ENCODE measurements at places on chromosomes 3 and 15.

DNA sequence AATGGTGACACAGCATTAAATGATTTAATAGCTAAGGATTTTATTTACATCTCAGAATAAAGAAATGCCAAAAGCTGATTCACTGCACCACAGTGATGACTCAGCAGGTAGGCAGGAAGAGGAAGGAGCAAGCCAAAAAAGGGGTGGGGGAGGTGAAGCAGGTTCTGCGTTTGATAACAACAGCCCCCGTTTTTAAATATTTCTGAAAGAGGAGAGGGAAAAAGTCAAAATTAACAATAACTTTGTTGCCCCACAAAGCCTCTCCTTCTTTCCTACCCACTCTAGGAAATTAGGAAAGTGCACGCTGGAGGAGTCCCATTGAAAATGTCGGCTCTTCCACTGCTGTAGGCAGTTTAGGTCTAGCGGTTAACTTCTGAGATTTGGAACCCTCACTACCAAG lies 9.9 kb upstream of the CCDC54 start:
- no peak for DNase-seq

DNA sequence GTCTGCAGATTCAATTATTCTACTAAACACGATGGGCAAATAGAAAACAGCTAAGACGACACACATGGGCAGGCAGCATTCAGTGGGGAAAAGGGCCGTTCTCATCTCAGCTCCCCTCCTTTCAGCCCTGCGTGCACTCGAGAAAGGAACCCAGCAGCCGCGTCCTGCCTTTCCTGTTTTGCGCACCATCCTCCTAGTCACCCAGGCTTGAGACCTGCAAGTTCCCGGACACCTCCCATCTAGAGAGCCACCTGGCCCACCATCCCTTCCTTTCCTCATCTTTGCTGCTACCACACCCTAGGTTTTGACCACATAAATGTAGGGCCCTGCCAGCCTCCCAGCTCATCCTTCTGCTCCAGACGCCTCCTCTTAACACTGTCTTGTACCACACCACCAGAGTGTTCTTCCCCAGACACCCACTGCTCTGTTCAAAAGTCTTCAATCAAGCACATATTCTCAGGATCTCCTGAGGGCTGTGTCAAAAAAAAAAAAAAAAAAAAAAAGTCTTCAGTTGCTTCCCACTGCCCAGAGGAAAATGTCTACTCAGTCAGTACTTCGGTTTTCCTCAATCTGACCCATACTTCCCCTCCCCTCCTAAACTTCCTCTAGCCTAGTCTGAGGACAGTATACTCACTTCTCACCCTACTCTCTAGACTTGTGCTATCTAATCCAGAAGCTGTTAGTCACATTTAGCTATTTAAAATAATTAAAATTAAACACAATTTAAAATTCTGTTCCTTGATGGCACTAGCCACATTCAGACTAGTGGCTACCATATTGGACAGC lies 182.0 kb downstream of the STT3B start:
- no peak for DNase-seq

GRCh38 chr15:30670056-30670455 lies 44.1 kb downstream of the ARHGAP11B start:
- DNase-seq, result no peak

DNA sequence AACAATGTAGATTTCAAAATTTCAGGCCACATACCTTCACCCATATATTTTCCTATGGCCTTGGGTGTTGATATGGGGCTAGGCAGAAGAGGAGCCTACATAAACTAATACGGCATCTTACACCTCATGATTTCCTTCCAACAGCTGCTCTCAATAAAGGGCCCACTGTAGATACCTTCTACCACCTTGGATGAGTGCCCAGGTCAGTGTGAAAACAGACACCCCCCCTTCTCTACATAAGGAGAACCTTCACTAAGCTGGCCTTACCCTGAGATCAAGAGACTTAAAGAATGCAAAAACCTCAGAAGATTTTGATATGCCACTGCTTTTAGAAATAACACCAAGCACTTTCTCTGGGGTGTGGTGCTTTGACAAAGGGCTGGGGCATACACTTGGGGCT lies 42.7 kb downstream of the SH3BP5 start:
- no peak for DNase-seq

DNA sequence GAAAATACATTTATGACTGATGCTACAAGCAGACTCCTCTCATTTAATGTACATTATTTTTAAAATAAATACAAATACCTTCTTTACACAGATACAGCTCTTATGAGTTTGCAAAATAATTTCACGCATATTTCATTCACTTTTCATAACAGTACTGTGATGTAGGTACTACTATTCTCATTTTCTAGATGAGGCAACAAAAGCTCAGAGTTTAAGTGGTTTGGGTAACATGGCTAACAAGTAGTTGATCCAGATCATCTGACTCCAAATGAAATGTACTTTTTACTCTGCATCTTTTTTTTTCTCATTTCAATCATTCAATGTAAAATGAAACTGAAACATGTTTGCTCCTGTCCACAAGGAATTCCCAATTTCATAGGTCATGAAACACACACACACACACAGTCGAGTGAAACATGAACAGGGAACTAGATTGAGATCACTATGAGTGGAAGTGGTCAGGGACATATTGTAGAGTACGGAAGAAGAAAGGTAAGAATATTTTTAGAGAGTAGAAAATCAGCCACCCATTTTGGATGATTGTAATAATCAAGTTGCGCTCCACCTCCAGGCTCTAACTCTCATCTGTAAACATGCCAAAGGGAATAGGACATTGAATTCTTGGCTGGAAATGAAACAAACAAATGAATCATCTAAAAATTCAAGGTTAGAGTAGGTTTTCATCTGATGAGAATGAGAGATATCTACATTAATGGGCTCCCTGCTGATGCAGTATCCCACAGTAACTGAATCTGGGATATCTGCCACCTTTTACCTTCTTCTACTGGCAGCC lies 92.4 kb downstream of the CLDN1 start:
- no peak for DNase-seq

DNA sequence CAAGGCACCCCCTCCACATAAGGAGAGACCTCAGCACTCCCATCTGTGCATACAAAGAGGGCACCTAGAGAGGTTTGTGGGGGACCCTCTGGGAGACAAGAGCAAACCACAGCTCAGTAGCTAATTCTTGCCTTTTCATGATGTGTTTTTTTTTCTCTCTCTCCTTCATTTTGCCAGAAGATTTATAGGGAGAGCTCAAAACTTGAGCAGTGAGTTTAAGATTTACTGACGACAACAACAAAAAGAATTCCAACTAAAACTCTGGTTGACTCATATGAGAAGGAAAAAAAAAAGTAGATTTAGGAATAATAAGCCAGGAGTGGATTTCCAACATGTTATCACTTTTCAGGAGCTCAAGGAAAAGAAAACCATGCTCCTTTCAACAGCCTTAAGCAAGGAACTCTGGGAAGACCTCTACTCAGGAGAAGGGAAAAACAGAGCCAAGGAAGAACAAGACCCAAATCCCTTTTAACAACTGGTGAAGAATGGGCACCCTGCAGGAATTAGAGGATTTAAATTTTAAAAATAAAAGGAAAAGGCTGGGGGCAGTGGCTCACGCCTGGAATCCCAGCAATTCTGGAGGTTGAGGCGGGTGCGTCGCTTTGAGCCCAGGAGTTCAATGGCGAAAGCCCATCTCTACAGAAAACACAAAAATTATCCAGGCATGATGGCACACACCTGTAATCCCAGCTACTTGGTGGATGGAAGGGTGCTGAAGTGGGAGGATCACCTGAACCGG lies 58.2 kb upstream of the RAD18 start:
- DNase-seq, result no peak

DNA sequence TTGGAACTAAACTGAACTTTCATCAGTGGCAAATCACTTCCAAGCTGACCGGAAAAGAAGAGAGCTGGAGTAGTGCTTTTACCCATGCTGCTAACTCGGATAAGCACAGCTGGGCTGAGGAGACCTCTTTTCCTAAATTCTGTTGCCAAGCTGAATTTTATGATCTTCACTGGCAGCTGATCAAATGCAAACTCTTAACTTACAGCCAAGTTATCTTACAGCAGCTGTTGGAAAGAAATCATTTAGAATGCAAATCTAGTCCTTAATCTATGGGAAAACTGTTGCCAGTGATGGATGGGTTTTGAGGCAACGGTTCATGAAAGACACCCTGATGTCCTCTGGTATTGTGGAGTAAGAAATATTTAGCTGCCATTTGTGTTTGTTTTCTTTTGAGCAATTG lies 216.5 kb downstream of the ZNF385D start:
- DNase-seq, result no peak

GRCh38 chr3:134993011-134993410 lies 198.0 kb downstream of the EPHB1 start:
- no peak for DNase-seq

DNA sequence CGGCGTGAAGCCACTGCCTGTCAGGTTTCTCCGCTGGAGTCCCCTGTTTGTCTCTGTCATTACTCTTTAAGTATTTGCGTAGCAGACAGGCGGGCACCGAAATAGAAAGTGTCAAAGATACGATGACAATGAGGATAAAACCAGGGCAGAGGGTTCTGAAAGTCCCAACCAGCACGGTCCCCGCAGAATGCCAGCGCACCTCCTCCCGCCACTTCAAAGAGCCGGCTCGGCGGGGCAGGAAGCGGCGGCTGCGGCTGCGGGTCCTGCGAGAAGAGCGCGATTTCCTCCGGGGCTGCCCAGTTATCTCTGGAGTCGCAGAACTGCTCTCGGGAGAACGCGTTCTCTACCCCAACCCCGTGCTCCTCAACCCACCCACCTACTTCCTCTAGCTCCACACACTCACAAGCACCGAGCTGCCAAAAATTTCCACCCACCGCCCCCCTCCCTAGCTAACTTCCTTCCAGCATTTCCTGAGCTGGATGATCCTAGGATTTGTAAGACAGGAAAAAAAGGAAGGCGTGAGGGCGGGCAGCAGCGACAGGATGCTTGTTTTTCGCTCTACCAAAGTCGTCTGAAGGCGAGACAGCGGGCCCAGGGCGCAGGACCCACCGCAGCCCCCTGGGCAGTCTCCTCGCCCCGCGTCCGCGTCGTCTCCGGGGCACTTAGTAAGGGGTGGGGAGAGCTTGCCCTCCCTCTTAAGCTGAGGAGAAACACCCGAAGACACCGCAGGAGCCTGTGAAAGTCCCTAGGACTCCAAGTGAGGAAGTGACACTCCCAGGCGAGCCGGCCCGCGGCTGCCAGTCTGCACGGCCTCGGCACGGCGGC lies at the start of gene ARHGAP31:
ARHGAP31 (plus strand) TSS at position 513 of the 825 bp plus-strand sequence. CDS start 522 bp downstream, outside the sequence.
- DNase-seq, result peak; percentile 82

- no peak for DNase-seq
Observed at GRCh38 chr3:5735896-5736295, 548.4 kb downstream of the EDEM1 start.

- no peak for DNase-seq
Observed at GRCh38 chr15:32840507-32841245, 122.9 kb downstream of the GREM1 start.

DNA sequence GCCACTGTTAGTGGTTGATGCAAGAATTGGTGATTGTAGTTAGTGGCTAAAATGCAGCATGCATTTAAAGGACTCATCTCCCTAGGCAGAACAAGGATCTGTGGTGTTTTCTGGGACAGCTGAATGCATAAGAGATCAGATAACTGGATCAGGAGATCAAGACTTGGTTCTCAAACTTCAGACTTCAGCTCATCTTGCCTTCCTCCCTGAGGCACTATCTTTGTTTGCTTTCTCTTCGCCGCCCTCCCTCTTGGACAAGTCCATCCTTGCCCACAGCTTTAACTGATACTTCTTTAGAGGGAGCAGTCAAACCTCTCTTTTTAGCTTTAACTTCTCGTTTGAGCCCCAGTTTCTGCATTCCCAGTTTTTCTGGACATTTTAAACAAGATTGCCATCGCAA lies 195.4 kb upstream of the TPRG1 start:
- no peak for DNase-seq

DNA sequence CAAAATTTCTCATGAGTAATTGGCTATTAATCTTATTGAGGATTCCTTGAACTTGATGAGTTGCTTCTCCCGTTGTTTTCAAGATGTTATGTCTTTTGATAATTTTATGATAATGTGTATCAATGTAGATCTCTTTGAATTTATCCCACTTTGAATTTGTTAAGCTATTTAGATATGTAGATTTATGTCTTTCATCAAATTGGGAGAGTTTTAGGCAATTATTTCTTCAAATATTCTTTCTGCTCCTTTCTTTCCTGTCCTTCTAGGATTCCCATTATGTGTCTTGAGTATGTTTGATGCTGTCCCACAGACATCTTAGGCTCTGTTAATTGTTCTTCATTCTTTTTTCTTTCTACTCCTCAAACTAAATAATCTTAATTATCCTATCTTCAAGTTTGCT lies 68.1 kb upstream of the FGD5 start:
- no peak for DNase-seq

DNA sequence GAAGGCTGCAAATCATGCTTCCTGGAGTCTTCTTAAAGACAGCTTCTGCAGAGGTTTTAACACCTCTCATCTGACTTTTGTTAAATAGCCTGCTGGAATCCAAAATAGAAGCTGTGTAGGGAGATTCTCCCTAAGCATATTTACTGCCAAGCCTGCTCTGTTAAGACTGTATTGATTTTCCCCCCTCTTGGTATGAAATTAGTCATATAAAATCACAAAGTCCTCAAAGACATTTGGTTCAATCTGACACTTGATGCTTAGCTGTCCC lies 94.6 kb downstream of the ITPR1 start:
- DNase-seq, result no peak

DNA sequence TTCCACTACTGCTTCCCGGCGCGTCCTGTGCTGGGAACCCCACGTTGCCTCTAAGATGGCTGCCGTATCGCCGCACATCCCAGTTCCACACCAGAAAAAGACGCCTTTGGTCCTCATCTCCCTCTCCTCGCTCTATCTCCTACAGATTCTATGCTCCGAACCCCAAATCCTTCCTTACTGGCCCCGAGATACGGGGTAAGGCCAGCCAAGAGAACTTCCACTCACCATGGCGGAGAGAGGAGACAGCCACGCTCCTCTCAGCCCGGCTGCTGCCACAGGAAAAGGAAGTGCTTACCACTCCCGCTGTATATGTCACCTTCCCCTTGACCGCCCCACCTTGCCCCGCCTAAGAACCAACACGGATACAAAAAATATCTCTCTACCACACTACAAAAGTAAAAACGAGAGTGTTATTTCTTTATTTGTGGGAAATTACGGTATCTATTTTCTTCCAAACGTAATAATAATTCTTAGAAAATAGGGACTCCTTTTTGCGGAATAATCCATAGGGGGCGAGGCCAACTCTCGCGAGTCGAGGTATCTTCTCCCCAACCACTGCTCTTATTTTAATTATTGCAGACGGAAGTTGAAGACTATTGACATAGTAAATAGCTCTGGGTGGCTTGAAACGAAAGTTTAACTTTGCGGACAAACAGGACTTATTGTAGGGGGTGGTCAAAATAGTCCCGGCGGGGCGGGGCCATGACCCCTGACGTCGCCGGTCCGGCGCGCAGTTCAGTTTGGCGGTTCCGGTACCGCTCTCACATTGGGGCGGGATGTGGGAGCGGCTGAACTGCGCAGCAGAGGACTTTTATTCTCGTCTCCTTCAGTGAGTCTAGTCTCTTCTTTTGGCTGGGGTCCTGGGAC lies at the start of the genes RPL4 and ZWILCH:
RPL4 (minus strand) TSS at position 293 of the 867 bp plus-strand sequence; CDS start at position 228, 65 bp downstream.
ZWILCH (plus strand) TSS at position 764 of the 867 bp plus-strand sequence; CDS start at position 777, 13 bp downstream.
- peak; percentile 81 for DNase-seq

GRCh38 chr15:33083232-33084081 lies 111.1 kb downstream of the FMN1 start:
- DNase-seq, result no peak

- no peak for DNase-seq
Observed at GRCh38 chr3:143924522-143925285, 46.9 kb upstream of the DIPK2A start.

GRCh38 chr3:78698431-78698830 lies 1069.4 kb downstream of the ROBO1 start:
- no peak for DNase-seq

Measured in GM10248 (cell line).